Hair follicle dermal papilla cell (primary cell): ENCODE measurements at places on chromosomes 11 and 22. TPM values are rescaled to one million over a fixed set of nuclear protein-coding genes. Genes with fewer than 3 reads are reported as not detected.

The SLC6A5 gene
- not detected in 2 replicates for total RNA-seq

The TRIM49 gene
- not detected in 2 replicates for total RNA-seq

The CEP126 gene
- 2.6 and 3.7 TPM in 2 replicates for total RNA-seq

The SLC43A1 gene
- 12.9 and 19.1 TPM in 2 replicates for total RNA-seq

The TSGA10IP gene
- not detected in 2 replicates for total RNA-seq

The RAB38 gene
- total RNA-seq, result 1.7 and 2.4 TPM in 2 replicates

The TRAPPC4 gene
- 36.9 and 38.5 TPM in 2 replicates for total RNA-seq

The SIAE gene
- total RNA-seq, result 10.1 and 11.5 TPM in 2 replicates

The OR4A5 gene
- total RNA-seq, result not detected in 2 replicates

The TRIM64 gene
- total RNA-seq, result not detected in 2 replicates

The MOGAT2 gene
- not detected in 2 replicates for total RNA-seq

The SAA2 gene
- total RNA-seq, result not detected in 2 replicates

The MMP11 gene
- 15.6 and 16.9 TPM in 2 replicates for total RNA-seq

The KRTAP5-1 gene
- not detected in 2 replicates for total RNA-seq

The GLYAT gene
- not detected in 2 replicates for total RNA-seq

The ANO9 gene
- not detected in 2 replicates for total RNA-seq
